ENCODE measurements at places on chromosomes 7 and 10. TPM values are rescaled to one million over a fixed set of nuclear protein-coding genes. Genes with fewer than 3 reads are reported as not detected.

NRP1 gene
- 174 TPM for total RNA-seq

DNA sequence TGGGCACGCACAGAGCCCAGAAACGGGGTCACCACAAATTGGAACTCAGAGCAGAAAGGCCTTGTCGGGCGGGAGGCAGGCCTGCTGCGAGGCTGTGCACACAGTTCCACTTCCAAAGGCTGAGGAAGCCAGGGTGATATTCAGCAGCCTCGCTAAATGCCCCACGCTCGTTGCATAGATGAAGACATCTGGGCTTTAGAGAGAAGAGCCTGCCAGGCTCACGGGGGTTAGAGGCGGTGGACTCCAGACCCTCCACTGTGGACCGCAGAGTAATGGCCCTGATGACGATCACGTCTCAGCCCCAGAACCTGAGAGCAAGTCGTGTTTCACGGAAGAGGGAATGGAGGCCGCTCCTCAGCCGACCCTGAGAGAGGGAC lies 104.2 kb downstream of the DNAJB6 start:
- DNase-seq: no peak

GRCh38 chr10:1674501-1674900 lies 62.8 kb downstream of the ADARB2 start:
- no peak for DNase-seq

DNA sequence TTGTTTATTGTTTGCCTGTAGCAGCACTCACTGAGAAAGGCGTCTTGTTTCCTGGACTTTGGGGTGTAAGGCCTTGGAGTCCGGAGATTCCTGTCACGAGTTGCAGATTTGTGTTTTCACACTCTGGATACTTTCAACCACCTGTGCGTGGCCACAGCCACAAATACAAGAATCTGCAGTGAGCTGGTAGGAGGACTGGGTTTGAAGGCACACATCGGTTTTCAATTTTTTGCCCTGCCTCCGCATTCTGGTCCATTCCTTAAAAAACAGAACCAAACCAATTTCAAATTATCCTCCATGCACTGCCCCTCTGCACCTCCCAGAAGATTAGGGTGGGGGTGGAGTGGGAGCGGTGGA lies 619 bp downstream of the EXOC4 start:
- DNase-seq: peak; percentile 41

DNA sequence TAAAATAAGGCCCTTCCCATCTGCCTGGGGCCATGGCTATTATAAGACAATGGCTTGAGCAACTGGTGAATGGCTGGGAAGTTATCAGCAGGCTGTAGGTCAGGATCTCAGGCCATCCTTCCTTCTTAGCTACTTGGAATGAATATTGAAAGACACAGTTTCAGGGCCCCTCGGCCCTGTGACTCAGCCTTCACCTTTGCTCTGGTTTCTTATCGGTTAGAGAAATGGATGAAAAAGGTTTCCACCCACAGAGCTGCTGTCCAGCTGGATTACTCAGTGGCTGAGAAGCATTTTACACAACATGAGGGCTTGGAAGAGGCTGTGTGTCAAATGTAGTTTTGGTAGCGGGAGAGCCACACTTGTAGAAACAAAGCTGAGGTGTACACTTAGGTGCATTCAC lies 9.4 kb downstream of the ACSL5 start:
- DNase-seq: peak; percentile 40

GRCh38 chr7:140611641-140612040 lies 29.0 kb downstream of the DENND2A start:
- peak; percentile 26 for DNase-seq

- DNase-seq: no peak
Measured at GRCh38 chr10:16909271-16909767, 92.1 kb upstream of the RSU1 start.

DNA sequence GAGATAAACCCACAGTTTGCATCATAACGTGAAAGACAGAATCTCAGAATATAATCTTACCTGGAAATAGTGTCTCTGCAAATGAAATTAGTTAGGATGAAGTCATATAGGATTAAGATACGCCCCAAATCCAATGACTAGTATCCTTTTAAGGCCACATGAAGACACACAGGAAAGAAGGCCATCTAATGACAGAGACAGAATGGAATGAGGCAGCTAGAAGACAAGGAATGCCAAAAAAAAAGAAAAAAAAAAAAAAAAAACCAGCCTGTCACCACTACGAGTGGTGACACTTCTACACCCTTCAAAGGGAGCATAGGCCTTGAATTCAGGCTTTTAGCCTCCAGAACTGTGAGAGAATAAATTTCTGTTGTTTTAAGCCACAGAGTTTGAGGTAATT lies 82.9 kb downstream of the HYCC1 start:
- DNase-seq: no peak

Data from LHCN-M2 (cell line).